ENCODE measurements at places on chromosomes 5 and 9.

GRCh38 chr9:120343416-120343815, 236.6 kb downstream of the CDK5RAP2 start:
- no peak for DNase-seq

- no peak for DNase-seq
These were observed 150.1 kb upstream of the MPDZ start for GRCh38 chr9:13429301-13430190.

DNA sequence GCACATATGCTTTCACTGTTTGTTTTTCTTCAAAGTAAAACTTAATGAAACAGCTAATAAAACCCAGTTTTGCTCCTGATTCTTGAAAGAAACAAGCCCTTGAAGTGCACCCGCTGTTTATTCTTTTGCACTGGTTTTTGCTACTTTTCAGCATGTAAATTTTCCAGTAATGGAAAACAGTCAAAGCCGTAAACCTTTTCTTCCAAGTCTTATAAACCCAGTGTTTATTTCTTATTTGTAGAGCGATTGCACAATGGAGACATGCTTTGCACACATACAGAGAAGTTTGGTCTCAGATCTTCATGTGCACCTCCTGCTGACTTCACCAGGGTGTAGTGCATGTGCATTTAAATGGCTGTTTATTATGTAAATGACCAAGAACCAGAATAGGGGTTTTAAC, 51.8 kb downstream of the ATG10 start:
- DNase-seq: no peak

DNA sequence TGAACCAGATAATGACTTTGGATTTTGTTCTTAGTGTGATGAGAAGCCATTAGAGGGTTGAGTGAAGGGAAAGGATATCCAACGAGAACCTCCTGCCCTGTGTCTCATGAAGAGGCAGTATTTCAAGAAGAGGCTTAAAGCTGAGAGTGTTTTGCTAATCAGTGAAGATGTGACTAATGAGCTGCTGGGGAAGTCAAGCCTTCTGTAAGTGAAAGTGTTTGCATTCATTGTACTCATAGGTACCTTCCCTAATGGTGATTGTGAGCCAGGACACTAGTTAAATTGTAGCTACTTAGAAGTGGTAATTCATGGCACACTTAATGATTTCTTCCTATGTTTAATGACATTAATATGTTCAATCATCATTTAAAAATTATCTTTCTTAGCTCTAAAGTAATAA, 23.7 kb downstream of the PIP5K1B start:
- DNase-seq: no peak

GRCh38 chr5:177609076-177610059, 9.4 kb downstream of the B4GALT7 start:
- DNase-seq: no peak

GRCh38 chr5:111953351-111954127, 196.5 kb upstream of the NREP start:
- no peak for DNase-seq

DNA sequence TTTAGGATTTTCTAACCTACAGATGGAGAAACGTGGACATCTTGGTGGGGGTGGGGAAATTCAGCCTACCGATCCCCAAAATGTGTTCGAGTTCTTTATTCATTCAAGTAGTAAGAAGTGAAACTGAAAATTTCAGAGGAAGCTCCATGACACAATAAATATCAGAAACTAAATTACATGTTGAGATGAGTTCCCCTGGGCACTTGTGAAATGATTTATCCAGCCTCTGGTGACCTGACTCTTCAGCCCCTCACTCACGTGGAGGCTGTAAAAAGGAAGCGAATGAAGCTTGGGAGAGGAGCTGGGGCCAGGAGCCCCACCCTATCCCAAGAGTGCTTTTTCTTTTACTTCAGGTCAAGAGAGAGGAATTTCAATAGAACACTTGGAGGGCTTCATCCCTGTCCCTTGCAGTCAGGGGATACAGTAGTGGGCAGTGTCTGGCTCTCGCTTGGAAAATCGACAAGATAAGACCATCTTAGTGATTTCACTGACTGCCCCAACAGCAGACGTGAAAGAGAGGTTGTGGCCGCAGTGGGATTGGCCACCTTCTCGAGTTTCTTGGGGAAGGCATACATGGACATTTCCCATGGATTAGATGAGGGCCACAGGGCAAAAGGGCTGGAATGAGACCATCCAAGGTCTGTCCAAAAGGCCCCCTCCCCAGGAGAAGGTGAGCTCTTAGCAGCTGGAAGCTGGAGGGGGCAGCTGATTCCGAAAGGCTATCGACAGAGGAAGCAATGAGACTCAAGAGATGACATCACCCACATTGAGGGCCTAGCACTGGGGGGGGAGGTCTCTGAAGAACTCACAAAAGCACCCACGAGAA, 76.8 kb upstream of the SH3PXD2B start:
- no peak for DNase-seq

DNA sequence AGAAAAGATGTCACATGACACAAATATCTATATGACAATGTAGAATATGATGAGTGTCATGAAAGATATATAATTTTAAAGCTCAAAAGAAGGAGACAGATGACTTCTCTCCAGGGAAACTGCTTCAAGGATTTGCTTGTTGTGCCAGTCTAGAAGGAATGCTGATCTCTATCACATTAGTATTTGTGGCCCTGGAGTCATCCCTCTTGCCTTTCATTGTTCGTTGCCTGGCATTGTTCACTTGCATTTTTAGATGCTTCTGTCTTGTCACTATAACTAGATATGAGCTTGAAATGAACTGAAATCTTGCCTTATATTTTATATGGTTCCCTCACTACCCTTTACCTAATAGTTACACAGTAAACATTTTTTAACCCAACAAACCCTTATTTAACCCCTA, 207.5 kb downstream of the ZNF608 start:
- DNase-seq: no peak

- no peak for DNase-seq
These were observed 158.6 kb downstream of the FAM114A2 start for GRCh38 chr5:153880106-153880505.

GRCh38 chr9:95373782-95374487, 56.4 kb upstream of the FANCC start:
- no peak for DNase-seq

DNA sequence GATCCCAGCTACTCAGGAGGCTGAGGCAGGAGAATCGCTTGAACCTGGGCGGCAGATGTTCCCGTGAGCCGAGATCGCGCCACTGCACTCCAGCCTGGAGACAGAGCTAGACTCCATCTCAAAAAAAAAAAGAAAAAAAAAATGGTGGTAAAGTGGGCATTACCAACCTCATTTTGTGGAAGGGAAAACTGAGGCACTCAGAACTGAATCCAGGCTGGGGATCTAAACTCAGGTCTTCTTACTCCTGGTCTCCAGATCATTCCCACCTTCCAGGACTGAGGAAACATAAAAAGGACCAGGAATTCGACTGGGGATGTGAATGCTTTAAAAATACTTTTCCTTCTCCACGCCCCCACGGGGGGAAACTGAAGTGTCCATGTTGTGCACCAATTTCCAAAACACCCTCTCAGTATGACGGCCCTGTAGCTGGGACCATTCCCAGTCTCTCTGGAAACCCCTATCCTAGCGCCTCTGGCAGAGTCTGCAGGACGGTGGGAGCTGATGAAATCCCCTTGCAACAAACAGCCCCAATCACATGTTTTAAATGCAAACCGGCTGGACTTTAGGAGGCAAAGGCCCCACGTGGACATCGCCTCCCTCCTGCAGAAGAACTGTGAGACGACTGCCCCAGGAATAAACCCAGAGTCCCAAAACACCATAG, 8.9 kb upstream of the AKNA start:
- no peak for DNase-seq

DNA sequence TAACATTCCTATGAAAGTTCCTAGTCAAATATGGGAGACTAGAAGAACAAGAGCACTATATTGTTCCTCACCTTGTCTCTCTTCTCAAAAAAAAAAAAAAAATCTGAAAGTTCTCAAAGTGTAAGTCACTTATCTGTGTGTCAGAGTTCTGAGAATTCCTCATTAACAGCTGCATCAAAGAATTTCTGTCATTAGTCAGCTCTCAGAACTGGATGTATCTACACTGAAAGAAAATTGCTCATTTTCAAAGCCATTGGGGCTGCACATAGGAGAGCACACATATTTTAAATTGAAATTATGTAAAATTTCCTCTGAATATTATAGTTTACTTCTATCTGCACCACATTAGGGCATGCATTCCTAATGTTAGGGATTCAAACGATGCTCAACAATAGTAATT, 99.5 kb upstream of the FTMT start:
- DNase-seq: no peak

DNA sequence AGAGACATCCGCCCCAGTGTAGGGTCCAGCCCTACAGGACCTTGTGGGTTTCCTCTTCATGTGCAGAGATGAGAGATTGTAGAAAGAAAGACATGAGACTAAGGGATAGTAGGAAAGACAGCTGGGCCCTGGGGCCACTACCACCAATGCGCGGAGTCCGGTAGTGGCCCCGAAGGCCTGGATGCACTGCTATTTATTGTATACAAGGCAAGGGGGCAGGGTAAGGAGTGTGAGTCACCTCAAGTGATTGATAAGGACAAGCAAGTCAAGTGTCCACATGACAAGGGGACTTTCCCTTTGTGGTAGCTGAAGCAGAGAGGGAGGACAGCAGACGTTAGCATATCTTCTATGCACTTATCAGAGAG, 6.2 kb upstream of the TMEM141 start:
- peak; percentile 53 for DNase-seq

GRCh38 chr5:15850939-15851341, 328.7 kb downstream of the MARCHF11 start:
- no peak for DNase-seq

- DNase-seq: no peak
These were observed 247.3 kb downstream of the MAN2A1 start for GRCh38 chr5:109936996-109937395.

DNA sequence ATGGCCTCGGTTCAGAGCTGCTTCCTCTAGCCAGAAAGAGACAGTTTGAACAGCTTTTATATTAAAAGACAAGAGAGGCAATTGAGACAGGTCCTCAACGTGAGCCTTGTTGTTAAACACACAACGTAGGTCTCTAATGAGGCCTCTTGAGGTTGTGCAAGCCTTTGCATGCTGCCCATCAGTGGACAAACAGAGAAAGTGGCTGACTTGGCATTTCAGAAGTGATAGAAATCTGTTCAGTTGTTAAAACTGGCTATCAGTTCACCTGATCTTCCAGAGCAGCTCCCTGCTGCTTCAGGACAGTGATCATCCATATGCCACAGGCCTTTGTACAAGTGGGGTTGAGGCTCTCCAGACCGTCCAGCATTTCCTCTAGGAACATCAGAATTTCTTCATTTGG, 58.8 kb downstream of the MROH2B start:
- no peak for DNase-seq

- no peak for DNase-seq
These were observed 134.2 kb upstream of the PRSS3 start for GRCh38 chr9:33661176-33661575.

- no peak for DNase-seq
These were observed 35.6 kb downstream of the NNT start for GRCh38 chr5:43638546-43638945.

DNA sequence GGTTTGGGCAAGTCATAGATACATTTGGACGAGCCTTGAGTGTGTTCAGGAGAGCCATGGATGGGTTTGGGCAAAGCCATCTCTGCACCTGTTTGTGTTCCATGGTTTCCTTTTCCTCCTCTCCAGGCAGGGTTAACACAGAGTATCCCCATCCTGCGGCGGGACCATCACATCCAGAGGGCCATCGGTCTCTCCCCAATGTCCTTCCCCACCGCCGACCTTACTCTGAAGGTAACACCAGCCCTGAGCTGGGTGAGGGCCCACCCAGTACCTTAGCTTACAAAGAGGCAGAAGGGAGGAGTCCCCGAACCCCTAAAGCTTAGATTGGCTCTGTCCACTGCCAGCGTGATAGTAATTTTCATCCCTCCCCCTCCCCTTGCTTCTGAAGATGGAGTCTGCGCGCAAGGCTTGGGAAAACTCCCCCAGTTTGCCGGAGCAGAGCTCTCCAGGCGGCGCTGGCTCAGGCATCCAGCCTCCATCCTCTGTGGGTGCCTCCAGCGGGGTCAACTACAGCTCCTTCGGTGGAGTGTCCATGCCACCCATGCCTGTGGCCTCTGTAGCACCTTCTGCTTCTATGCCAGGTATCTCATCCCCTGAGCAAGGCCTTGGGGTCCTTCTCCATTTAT, 18.0 kb upstream of the POMT1 start:
- DNase-seq: no peak

GRCh38 chr5:74099538-74100267, 473.7 kb downstream of the ARHGEF28 start:
- DNase-seq: no peak

- DNase-seq: no peak
These were observed 1275.4 kb upstream of the C9orf72 start for GRCh38 chr9:28848671-28849070.

DNA sequence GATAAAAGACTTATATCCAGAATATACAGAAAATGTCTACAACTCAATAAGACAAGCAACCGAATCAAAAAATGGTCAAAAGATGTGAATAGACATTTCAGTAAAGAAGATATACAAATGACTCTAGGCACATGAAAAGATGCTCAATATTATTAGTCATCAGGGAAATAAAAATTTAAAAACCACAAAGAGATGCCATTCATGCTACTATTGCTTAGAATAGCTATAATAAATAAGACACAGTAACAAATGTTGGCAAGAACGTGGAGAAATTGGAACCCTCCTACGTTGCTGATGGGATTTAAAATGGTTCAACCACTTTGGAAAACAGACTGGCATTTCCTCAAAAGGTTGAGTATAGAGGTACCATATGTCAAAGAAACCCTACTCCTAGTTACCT, 39.8 kb downstream of the POLK start:
- DNase-seq: no peak

DNA sequence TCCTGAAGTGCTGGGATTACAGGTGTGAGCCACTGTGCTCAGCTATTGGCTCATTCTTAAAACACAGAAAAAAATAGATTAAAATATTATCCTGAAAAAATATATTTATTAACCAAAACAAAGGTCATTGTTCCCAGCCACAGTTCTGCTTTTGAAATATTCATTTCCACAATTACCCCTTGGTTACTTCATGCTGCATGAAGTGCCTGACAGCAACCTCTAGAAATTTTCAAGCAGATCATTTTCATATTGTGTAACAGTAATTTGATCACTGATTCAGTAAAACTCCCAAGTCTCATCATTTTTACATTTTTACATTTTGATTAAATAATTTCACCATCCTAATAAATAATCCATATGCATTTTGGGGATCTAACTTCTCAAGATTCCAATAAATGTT, 18.8 kb upstream of the GNAQ start:
- DNase-seq: no peak

GRCh38 chr5:6745706-6746222, 32.5 kb downstream of the TENT4A start:
- DNase-seq: peak; percentile 63

- DNase-seq: no peak
These were observed 358.9 kb downstream of the DEPDC1B start for GRCh38 chr5:60340965-60341471.

DNA sequence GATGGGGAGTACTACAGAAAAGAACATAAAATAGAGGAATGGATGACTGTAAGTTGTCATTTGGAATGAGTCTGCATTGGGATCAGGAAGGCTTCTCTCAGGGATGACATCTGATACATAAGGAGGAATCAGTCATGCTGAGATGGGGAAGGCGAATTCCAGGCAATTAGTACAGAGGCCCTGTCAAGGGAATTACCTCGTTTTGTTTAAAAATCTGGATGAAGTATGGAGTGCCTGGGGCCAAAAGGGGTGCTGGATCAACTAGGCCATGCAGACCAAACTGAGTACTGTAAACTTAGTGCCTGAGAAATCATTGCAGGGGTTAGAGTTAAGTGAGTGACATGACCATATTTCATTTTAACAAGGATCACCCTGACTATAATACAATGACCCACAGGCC, 30.5 kb downstream of the JAKMIP2 start:
- DNase-seq: no peak

- no peak for DNase-seq
These were observed 159.7 kb downstream of the TLE1 start for GRCh38 chr9:81529556-81530193.
